ENCODE measurements at places on chromosomes 1 and 21. TPM values are rescaled to one million over a fixed set of nuclear protein-coding genes. Genes with fewer than 3 reads are reported as not detected.

DNAH14 gene
- total RNA-seq: 70.4 TPM

CENPF gene
- total RNA-seq: 213 TPM

LCE1A gene
- total RNA-seq: not detected

PRKACB gene
- total RNA-seq: 29.1 TPM

INAVA gene
- 16.1 TPM for total RNA-seq

ODR4 gene
- 22.4 TPM for total RNA-seq

PLA2G2D gene
- total RNA-seq: not detected

GPR25 gene
- total RNA-seq: not detected

RGS7 gene
- not detected for total RNA-seq

DYNLT5 gene
- not detected for total RNA-seq

HMGN2 gene
- total RNA-seq: 1,653 TPM

LCE6A gene
- not detected for total RNA-seq

STIL gene
- total RNA-seq: 53.4 TPM

DMBX1 gene
- not detected for total RNA-seq

FABP3 gene
- total RNA-seq: 6.1 TPM

Measured in SJCRH30 (cell line).